ENCODE measurements at places on chromosomes 11 and 22.
A peak's percentile ranks its signal among the peaks of the same experiment; 100 is the strongest.

DNA sequence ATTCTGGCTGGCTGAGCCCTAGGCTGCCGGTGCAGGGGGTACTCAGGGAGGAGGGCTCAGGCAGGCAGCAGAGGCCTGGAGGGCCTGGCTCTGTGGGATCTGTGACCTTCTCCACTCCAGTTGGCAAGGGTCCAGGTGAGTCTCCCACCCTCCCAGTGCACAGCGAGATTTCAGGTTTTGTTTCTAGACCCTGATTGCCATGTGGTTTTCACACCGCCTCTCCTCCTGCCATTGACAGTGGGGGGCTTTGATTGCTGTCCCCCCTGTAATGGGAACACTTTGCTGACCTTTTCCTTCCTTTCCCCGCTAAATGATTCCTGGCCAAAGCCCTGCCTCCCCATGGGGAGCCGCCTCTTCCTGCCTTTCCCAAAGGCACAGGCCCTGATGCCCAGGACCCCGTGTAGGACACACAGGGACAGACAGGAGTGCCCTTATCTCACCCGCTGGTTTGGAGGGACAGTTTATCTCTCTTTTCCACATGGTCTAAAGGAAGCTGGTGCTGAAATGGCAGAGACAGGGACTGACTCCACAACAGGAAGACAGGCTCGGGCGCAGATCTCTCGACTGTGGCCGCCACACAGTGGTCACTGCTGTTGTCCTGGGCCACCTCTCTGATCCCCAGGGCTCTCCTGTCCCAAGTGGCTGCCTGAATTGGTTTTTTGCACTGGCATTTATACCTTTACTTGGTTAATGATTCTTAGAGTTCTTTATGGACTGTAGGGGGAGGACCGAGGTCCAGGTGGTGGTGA lies 43.4 kb downstream of the BCR start:
- DNase-seq, result no peak

GRCh38 chr11:123924027-123924426 lies 15.4 kb upstream of the OR4D5 start:
- DNase-seq, result no peak

DNA sequence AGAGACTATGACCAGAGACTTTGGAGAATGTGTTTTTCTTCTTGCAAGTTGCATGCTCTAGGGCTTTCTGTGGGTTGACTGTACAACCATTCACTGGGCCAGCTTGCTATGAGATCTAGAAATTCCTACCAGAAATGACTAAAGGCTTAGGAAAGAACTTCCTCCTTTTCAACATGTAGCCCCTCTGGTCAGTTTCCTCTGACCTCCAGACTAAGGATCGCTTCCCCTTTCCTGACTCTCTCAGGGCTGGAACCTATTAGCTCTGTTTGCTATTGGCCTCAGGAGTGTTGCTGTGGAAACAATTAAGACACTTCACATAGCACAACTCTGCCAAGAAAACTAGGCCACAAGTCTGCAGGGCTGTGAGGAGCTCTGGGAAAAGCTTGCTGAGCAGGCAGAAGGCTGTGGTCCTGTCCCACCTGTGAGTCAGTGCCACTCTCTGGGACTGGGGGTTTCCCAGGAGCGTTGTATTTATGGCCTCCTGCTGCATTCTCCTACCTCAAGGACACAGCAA lies 10.7 kb downstream of the CRY2 start:
- no peak for DNase-seq

GRCh38 chr22:41474872-41475451 lies 6.0 kb downstream of the ACO2 start:
- DNase-seq, result no peak

GRCh38 chr11:28366549-28367346 lies 258.6 kb downstream of the METTL15 start:
- no peak for DNase-seq

GRCh38 chr11:73186886-73187285 lies 31.2 kb upstream of the P2RY2 start:
- DNase-seq, result no peak

DNA sequence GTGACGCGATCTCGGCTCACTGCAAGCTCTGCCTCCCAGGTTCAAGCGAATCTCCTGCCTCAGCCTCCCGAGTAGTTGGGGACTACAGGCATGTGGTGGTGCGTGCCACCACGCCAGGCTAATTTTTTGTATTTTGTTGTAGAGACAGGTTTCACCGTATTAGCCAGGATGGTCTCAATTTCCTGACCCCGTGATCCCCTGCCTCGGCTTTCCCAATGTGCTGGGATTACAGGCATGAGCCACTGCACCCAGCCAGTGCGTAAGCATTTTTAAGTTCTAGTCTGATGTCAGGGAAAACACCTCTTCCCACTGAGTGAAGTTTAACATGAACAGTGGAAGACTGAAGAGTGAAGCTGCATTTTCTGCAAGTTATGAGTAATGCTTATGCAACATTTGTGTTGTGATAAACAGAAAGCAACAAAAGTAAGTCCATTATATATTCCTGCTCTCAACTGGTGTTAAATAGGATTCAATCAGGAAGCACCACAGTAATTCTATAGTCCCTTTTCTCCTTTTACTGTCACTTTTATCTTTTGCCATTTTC lies 1219.8 kb upstream of the RAG2 start:
- no peak for DNase-seq

GRCh38 chr11:14118072-14118471 lies 155.5 kb downstream of the SPON1 start:
- no peak for DNase-seq

DNA sequence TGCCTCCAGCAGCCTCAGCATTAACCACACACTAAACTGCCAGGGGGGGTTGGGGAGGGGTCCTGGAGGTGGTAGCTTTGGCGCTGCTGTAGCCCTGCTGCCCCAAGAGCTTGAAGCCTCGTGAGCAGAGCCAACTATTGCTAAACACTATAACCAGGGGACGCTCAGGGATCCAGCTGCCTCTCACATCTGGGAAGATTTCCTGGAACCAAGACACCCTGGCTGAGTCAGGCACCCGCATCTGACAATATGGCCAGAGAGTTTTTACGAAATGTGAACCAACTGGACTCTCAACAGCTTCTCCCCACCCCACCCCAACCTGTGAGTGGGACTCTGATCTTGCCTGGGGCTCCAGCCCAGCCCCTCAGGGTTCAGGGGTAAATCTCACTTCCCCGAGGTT lies 14.3 kb downstream of the C1QTNF6 start:
- DNase-seq, result no peak

- DNase-seq, result peak; percentile 74
These were observed 75.2 kb downstream of the PTPRJ start for GRCh38 chr11:48055292-48056132.

GRCh38 chr11:75577207-75577606 lies 15.2 kb downstream of the SERPINH1 start:
- peak; percentile 36 for DNase-seq

DNA sequence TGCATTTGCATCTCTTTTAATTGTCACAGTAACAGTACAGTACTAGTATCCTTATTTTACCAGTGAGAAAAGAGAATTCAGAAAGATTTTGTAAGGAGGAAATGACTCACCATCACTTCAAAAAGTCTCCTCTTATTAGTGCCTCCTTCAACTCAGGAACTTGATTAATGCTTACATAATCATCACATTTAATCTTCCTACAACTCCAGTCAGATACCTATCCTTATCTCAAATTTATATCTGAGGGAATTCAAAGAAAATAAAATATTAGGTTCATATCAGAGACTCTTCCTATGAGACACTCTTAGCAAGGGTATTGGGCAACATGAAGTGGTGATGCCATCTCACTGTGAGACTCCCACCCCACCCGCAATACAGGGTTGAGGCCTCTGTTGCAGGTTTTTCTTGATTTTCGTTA lies 26.1 kb upstream of the CTSC start:
- DNase-seq, result no peak

DNA sequence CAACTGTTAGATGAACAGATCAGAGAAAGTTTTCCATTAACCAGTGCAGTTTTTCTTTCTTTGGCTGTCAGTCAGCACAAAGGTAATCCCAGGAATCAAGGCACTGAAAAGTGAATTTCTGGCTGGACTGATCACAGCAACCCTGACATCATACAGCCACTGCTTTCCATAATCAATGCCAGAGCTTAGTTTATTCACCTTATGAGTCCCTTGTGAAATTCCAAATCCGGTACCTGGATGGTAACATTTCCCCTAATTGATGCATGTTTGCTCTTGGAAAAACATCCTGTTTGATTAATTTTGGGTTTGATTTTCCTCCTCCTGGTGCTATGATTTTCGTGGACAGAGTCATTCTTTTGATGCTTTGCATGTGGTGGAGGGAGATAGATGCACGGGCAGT lies 319.8 kb downstream of the INSC start:
- no peak for DNase-seq

DNA sequence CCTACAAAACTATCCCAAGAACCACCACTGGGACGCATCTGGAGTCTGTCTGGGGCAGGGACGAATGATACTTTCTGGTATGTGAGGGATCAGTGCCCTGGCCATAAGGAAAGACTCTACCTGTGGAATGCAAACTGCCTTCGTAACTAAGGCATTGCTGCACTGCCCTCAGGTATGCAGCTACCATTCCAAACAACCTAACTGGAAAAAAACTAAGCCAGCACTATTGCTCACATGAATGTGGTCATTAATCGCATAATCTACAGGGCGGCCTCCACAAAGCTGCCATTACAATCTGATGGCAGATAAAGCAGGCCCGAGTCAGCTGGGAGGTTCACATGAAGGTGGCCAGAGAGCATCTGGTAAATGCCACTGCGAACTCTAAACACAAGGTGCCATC lies 3.9 kb downstream of the PACSIN2 start:
- no peak for DNase-seq

DNA sequence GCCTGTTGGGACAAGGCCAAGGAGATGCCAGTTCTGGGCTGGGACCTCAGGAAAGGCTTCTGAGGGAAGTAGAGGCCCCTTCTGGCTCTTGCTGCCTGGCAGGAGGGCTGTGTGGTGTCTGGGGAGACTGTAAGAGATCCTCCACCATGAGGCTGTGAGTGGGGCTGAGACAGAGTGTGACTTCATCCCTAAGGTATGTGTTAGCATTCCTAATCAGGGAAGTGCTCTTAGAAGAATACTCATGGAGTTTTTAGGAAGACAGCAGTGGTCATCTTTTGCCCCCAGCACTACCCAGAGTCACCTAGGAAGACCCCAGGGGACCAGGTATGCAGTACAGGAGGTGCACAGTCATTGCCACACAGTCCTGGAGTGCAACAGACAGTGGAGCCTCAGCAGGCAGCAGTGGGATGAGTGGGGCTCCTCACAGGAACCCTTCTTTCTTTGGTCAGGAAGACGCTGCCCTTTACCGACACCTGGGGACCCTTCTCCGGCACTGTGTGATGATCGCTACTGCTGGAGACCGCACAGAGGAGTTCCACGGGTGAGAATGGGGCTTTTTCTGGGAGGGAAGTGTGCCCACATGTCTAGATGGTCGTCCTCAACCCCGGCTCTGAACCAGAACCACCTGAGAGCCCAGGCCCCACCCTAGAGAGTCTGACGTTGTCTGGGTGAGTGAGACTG lies 2.8 kb downstream of the RIC8A start:
- no peak for DNase-seq

- DNase-seq, result no peak
These were observed 32.9 kb downstream of the RBFOX2 start for GRCh38 chr22:35995772-35996171.

DNA sequence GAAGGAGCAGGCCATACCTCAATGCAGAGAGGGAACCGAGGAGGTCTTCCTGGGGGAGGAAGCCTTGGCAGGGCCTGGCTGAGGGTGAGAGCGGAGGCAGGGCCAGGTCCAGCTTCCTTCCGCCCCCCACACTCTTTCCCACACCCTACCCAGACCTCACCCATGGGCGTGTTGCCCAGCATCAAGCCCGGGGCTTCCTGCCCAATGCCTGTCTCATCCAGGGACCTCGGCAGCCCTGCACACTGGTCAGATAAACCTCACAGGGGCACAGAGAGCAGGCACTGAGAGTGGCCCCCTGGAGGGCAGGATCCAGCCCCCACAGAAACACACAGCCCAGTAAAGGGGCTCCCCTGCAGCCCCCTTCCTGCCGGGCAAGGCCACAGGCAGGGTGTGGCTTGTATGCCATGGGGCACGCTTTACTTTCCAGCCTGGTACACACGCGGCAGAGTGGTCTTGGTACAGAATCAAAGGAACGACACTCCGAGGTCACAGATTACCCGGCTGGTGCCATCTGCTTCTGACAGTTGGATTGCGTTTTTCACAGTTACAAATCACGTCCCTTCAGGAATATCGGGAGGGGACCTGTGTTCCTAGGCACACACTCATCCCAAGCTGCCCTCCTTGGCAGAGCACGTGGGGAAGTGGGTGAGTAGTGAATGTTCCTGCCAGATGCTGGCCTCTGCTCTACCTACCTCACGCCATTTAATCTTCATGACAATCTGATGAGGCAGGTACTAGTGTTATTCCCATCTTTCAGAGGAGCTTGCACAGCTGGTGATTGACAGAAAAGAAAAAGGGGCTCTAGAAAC lies 20.0 kb upstream of the CD5 start:
- no peak for DNase-seq

- no peak for DNase-seq
These were observed 174.2 kb upstream of the MPPED2 start for GRCh38 chr11:30760345-30760744.

GRCh38 chr22:35313311-35314121 lies 13.8 kb downstream of the TOM1 start:
- peak; percentile 63 for DNase-seq

- DNase-seq, result no peak
These were observed 99.3 kb downstream of the CEP164 start for GRCh38 chr11:117426941-117427340.

DNA sequence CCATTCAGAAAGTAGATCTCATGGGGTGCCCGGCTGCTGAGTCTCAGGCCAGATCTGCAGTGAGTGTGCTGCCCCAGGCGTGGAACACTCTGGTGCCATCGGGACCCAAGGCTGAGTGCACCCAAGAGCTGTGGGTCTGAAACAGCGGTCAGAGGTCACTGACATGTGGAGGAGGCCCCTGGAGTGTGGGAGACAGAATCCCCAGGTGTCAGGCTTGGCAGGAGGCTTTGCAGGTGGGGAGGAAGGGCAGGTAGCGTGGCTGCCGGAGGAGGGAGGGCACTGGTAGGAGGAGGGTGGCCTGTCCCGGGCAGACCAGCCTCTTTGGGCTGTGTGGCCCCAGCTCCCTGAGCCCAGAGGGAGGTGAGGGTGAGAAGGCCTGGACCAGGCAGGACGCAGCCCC lies 31.7 kb upstream of the KRTAP5-6 start:
- DNase-seq, result no peak

DNA sequence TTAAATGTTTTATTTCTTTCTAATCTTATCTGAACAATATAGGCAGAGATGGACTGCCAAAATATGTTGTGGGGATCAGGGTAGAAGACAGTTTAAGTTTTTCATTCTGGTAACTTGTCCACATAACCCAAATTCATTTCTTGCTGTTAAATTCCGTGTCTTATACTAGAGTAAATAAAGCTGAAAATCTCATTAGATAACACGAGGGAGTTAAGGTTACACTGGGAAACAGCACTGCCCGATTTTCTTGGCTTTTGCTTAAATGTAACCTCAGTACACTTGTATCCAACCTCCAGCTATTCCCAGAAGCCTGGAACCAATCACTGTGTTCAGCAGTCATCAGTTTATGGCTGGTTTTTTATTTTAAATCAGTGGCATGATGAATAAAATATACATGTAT lies 48.2 kb downstream of the MICAL3 start:
- DNase-seq, result no peak

DNA sequence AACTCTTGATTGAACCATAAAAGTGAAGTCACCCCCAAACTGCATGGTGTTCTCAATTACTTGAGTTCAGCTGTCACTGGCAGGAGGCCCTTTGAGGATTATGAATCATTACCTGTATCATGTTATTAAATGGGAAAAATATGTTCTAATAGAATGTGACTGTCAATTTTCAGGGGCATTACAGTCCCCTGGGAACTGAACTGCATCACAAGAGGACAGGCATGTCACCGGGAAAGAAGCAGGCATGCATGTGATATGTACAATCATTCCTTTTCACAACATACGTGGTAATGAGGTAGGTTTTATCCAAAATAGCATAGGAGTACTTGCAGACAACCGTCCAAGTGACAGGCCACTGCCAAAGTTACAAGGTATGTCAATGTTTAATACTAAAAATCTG lies 165.8 kb downstream of the MAML2 start:
- no peak for DNase-seq

All from stimulated activated CD4-positive, alpha-beta T cell treated with anti-CD3 and anti-CD28 coated beads, Interleukin-1b, Interleukin-23, amount 100 ng/mL, for 48 hours (primary cell).